Right kidney (tissue), 9 donors: ENCODE measurements at places on chromosomes 13 and 19.

GRCh38 chr13:42766016-42766415 lies 15.4 kb upstream of the FAM216B start:
- DNase-seq: no peak

DNA sequence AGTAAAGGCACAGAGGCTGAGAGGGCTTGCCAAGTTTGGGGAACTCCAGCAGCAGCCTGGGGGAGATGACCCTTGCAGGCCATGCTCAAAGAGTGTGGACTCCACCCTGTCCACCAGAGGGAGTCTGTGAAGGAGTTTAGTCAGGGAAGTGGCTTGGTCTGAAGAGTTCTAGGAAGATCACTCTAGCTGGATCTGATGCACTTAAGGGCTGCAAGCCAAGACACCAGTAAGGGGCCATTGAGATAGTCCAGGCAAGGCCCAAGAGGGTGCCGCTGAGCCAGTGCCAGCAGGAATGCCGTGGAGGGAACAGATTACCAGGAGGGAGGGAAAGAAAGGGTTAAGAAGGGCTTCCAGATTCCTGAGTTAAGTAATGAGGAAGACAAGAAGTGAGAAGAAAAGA lies 68.7 kb downstream of the ZAR1L start:
- no peak for DNase-seq

GRCh38 chr13:104779311-104779993 lies 1713.2 kb upstream of the SLC10A2 start:
- DNase-seq: no peak

DNA sequence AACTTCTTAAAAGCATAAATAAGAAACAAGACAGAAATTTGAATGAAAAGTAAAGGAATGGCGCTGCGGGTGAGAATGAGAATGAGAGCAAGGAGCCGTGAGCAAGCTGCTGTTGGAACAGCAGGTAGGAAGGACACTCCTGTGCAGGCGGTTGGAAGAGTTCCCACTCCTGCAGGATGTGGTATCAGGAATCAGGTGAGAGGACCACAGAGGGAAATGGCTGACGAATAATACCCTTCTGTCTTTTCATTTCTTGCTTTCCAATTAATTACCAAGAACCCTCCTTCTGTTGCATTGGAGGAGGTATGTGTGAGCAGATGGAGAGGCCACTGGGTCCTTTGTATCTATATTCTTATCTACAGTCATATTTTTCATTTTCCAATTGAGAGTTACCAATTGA lies 1504.2 kb downstream of the EFNB2 start:
- no peak for DNase-seq

DNA sequence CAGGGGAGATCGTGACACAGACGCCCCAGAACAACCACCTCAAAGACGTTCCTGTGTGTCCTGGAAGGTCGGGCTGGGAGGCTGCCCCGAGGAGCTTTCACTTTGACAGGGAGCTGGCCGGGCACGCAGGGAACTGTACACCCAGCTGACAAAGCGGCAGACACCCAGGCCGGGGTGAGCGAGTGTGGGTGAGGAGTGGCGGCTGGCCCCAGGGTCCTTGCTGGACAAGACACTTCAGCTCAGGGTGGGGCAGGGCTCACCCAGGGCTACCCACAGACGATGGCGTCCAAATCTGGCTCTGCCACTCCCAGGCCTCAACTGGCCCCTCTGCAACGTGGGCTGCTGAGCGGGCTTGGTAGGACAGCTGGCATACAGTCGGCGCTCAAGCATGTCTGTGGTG lies 2.0 kb downstream of the FGF22 start:
- DNase-seq: no peak

DNA sequence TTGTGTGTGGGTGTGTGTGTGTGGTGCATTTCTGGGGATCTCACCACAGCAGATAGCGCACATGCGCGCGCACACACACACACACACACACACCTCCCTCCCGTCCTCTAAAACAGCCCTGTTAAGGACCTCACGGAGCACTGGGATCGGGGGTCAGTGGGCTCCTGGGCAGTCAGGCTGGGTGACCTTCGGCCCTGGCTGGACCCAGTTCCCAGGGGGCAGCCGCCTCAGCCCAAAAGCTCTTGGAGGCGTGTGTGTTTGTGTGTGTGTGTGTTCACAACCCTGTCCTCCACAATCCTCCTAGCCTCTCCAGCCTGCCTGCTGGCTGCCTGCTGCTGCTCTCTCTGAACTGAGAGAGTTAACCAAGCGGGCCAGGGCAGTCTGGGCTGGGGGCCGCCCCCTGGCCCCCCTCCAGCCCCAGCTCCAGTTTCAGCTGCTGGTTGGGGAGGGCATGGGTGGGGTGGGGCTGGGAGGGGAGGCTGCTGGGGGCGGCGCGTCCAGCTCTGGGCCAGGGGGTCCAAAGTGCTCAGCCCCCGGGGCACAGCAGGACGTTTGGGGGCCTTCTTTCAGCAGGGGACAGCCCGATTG lies at the start of gene FXYD1:
FXYD1 (plus strand) TSS at position 520 of the 588 bp plus-strand sequence. CDS start 1,256 bp downstream, outside the sequence.
- no peak for DNase-seq

- DNase-seq: no peak
These were observed 9.2 kb downstream of the ADGRE2 start for GRCh38 chr19:14769201-14769600.

DNA sequence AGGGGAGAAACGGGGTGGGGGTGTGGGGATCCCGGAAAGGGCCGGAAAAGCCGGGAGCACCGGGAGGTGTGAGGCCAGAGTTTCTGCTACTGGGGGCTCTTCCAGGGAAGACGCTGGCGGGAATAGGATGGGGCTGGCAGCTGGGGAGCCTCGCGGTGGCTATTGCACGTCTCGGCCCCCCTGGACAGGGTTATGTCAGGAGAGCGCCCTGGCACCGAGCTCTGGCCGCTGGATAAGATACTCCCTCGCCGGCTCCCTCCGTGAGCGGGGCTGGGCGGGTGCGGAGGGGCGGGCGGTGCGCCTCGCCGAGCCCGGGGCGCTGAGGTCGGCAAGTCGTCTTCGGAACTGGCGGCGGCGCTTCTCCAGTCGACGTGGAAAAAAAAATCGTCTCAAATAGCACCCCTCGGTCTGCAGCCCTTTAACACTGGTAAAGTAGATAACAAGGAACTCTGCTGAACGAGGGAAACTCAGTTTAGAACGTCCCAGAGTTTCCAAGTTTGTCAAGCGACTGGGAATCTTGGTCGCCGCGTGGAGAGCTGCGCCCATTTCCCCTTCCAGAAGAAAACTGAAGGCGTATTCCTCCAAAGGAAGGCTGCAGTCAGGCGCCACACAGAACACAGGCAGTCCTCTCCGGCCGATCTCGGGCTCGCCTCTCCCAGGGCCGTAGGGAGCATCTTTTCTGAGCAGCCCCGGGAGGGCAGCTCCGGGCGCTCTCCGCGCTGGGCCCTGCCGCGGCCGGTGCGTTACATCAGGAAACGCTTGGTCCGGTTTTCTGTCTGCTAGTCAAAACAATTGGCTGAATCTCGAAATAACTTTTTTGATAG lies 115.1 kb downstream of the KCNRG start:
- DNase-seq: peak; percentile 84

DNA sequence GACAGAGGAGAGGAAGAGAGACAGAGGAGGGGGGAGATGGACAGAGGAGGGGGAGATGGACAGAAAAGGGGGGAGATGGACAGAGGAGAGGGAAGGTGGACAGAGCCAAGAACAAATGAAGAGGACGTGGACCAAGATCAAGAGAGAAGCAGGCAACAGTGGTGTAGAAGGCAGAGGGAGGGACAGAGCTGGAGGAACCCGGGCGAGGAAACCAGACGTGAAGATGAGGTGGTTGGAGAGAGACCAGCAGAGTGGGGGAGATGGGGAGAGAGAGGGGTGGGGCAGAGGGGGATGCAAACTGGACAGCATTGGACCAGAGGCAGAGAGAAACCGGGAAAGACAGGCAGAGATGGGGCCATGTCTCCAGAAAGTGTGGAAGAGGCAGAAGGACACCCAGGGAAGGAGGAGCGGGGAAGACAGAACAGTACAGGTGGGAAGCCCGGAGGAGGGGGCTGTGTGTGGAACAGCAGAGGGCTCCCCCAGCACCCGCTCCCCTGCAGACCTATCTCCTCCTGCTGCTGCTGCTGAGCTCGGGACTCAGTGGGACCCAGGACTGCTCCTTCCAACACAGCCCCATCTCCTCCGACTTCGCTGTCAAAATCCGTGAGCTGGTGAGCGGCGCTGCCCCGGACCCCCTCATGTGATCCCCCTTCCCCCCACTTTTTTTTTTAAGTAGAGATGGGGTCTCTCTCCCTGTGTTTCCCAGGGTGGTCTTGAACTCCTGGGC lies 1.3 kb downstream of the FLT3LG start:
- DNase-seq: no peak

DNA sequence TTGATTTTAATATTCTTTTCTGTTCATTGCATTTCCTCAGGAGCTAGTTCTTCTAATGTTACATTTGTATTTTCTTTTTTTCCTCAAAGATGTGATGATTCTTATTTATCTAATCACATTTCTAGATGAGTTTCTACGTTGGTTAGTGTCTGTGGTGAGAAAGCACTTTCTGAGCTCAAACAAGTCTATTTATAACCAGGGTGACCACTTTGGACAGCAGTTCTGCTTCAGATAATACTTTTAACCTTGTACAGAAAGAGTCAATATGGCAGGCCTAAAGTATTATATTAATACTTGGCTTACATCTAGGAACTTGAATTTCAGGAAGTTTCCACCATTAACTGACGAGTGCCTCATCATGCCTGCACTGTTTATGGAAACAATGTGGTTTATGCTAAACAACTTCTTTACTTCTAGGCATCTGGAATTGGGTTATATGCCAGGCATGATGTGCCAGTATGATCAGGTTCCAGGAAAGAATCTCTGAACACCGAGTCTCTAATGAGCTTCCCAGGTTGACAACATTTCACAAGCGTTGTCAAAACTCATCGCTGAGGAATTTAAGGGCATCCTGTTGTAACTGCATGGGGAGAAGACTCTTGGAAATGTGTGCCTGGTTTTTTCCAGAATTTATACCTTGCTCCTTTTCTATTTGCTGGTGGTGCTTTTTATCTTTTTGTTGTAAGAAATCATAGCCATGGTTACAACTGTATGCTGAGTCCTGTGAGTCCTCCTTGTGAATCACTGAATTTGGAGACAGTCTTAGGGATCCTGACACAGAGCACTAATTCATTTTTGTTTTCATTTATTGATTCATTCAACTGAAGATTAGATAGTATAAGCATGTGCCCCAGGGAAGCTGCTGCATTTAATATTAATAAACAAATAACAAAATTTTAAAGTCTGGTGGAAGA lies 344.4 kb upstream of the PCDH9 start:
- no peak for DNase-seq
